ENCODE measurements at places on chromosomes 7 and 10. TPM values are rescaled to one million over a fixed set of nuclear protein-coding genes. Genes with fewer than 3 reads are reported as not detected.

DNA sequence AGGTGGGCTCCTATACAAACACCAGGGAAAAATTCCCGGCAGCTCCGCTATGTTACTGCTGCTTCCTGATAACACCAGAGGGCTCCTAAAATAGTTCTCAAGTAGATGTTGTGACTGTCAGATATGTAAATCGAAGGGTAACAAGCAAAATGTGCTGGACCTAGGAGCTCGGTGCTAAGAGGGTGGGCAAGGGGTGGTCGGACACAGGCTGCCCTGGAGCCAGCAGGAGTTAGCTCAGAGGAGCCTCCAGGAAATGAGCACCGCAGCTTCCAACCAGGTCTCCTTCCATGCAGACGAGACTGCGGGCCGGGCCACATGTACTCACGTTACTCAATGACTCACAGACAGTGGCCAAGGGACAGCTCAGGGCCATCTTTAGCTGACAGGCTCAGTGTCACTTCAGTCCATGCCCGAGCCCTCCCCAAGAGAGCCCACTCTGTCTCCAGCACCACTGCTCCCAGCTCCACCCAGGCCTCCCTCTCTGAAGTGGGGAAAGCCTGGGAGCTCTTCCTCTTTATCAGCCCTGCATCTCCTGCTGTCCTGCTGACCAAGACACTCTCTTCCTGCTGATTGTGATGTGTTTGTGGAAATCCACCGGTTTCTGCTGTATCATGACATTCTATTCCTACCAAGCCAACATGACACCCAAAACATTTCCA, 37.2 kb upstream of the TMEM273 start:
- DNase-seq: no peak

DNA sequence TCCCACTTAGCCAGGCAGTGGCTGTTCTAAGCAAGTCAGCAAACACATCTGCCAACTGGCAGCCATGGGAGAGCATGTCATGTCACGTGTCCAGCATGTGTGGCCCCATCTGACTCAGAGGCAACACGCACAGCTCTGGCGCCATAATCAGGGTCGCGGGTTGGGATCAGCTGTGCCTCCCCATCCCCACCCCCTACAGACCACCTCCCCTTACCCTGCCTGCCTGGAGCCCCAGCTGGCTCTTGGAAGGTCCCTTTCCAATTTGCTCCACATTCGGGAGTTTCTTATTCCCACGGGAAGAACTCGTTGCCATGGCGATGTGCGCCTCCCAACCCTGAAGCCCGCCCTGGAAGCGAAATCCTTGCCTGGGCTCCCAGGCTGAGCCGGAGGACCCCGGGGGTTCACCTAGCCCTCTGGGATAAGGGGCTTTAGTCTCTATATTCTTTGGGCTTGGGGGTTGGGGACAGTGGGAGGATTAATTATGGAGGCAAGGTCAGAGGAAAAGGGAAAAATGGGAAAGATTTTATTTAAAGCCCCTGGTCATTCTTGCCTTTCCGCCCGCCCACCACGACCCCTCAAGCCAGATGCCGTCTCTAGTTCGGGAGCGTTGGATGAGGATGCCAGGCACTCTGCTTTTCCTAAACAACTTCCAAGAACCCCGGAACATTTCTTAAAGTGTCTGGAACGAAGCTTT, 283.7 kb downstream of the ZEB1 start:
- DNase-seq: peak; percentile 52

TAS2R5 gene
- 9.3 TPM for polyA plus RNA-seq

DNA sequence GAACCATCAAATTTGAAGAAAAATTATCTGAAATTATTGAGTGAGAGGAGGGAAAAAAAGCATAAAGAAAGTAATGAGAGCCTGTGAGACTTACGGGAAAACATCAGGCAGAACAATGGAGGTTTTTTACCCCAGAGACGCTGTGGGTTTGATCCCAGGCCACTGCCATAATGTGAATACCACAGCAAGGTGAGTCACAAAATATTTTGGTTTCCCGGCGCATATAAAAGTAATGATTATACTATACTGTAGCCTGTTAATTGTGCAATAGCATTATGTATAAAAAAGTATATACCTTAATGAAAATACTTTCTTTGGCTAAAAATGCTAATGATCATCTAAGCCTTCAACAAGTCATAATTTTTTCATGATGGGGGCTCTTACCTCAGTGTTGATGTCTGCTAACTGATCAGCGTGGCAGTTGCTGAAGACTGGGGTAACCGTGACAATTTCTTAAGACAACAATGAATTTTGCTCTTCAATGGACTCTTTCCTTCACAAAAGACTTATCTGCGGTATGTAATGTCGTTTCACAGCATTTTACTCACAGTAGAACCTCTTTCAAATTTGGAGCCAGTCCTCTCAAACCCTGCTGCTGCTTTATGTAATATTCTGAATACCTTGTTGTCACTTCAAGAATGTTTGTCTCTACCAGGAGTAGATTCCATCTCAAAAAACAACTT, 97.0 kb upstream of the FAM20C start:
- no peak for DNase-seq

GRCh38 chr10:51156926-51157325, 82.6 kb downstream of the PRKG1 start:
- DNase-seq: no peak

DPYSL4 gene
- 18.8 TPM for polyA plus RNA-seq

- no peak for DNase-seq
Observed at GRCh38 chr10:43235070-43235900, 31.6 kb downstream of the RASGEF1A start.

DNA sequence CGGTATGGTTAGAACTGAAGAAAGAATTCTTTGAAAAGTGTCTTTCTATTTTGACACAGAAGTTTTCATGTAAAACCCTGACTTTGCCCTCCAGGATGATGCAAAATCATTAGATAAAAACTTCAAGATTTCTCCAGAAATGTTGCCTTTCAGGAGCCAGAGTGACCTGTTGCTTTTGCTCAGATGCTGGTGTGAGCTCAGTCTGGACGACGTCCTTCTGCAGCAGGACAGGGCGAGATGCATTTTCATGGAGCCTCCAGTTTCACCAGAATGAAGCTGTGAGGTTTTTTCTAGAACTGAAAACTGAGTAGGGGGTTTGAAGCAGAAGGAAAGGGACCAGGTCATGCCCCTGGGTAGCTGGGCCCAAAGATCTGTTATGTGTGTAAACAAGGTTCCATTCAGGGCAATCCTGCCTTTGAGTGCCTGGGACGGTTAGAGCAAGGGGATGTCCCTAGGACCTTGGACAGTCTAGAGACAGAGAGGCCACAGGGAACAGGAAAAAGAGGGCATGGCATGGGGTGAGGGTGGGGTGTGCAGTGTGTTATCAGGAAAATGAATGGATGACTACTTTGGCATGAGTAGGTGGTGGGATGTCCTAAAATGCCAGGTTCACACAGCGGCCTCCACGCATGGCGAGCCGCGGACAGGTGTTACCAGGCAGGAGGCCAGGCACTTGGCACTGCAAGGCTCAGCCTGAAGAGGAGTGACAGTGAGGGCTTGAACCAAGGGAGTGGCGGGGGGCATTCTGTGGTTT, 356.3 kb downstream of the CXCL12 start:
- no peak for DNase-seq

AFAP1L2 gene
- 29.2 TPM for polyA plus RNA-seq
